ENCODE measurements at places on chromosomes 4 and X.

GRCh38 chr4:35734381-35735098, 509.8 kb downstream of the ARAP2 start:
- no peak for DNase-seq

DNA sequence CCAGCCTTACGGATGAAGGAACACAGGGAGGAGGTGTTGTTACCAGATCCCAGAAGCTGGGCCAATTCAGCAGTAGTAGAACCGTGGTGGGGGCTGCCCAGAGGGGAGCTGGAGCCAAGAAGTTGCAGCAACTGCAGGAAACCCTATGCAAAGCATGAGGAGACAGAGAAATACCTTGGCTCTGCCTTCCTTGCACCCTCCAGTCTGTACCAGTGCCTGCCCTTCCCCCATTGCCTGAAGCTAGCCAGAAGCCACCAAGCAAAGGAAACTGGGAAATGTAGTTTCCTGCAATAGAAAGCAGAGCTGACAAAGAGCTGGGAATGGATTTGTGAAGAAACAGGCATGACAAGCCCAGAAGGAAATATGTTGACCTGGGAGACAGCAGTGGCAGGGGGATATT, 108.7 kb upstream of the FUNDC1 start:
- DNase-seq, result no peak

DNA sequence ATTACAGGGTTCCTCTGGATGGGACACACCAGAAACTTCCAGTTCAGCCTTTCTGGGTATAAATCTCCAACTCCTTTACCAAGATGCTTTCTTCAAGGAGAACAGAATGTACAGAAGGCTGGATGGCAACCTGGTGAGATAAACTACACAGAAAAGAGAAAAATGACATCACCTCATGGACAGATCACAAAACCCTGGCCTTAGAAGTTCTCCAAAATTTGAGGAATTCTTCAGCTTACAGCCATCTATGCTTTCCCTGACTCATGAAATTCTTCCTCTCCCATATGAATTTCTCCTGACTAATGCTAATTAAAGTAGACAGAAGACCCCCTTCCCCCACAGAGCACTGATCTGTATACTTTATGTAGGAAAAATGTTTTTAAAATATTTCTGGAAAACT, 345.4 kb downstream of the STIM2 start:
- no peak for DNase-seq

- no peak for DNase-seq
These were observed 84.8 kb downstream of the LIMCH1 start for GRCh38 chr4:41622787-41623186.
